NCI-H1417 (cell line): ENCODE measurements at places on chromosomes 13 and 19.

DNA sequence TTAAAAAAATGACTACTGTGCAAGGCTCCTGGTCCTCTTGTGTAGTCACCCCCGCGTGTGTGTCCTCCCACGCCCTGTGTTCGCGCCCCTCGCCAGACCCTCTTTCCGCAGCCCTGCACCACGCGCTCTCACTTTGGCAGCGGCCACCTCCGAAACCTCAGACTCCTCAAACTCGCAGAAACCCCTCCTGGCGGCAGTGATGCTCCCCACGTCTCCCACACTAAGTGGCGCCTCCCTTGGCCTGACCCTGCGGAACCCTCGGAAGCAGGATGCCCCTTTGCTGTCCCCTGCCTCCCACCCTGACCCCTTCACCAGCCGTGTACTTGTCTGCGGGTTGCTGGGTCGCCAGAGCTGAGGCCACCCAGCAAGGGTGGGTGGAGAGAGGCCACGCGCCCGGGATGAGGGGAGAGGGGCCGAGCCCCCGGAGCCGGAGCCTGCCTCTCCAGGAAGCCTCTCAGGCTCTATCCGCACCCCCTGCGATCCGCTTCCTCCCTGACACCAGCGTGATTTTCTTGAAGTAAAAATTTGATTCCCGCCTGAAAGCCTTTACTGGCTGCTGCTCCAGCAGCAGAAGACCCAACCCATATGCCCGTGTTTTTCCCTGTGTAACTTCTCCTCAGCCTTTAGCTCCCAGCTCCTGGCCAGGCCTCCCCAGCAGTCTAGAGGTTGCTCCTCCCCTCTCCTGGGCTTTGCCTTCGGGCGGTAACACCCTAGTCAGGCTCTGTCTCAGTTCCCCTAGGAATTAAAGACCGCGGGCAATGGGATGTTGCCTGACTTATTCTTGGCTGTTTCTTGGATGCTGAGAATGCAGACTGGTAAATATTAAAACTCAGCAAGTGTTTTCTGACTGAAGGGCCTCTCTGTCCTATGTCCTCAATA lies 55.2 kb downstream of the MIPEP start:
- no peak for DNase-seq

GRCh38 chr13:24906268-24906667 lies 142.3 kb downstream of the RNF17 start:
- DNase-seq, result no peak

DNA sequence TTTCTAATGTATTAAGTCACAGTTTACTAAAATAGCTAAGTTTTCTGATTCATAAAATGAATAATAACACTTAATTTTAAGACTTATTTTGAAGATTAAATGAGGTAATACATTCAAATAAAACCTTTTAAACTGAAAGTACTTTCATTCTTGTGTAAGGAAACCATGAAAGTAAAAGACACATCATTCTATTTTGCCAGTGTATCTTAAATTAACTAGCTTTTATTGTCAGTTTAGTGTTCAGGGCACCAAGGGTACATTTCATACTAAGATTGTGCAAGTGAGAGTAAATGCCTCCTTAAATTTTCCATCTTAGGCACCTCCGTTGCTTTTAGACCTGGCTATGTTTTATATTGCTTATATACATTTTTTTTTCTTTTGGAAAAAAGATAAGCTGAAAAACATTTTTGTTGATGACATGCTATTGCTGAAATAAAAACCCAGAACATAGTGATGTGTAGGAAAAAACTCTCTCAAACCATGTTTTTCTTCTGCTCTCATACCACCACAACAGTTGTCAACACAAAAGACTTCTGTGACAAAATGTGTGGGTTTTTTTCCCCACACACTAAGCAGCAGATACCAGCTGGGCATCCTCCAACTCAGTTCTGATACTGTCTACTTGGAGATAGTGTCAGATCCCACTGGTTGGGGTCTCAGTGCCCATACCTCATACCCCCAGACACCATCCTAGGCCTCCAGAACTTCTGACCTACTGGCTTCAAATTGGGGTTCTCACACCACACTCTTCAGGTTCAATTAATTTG lies 30.7 kb upstream of the LPAR6 start:
- DNase-seq, result no peak

GRCh38 chr19:46349311-46349993 lies 2.6 kb downstream of the PPP5C start:
- DNase-seq, result no peak

GRCh38 chr13:46295491-46296114 lies 83.9 kb downstream of the LRRC63 start:
- DNase-seq, result no peak

DNA sequence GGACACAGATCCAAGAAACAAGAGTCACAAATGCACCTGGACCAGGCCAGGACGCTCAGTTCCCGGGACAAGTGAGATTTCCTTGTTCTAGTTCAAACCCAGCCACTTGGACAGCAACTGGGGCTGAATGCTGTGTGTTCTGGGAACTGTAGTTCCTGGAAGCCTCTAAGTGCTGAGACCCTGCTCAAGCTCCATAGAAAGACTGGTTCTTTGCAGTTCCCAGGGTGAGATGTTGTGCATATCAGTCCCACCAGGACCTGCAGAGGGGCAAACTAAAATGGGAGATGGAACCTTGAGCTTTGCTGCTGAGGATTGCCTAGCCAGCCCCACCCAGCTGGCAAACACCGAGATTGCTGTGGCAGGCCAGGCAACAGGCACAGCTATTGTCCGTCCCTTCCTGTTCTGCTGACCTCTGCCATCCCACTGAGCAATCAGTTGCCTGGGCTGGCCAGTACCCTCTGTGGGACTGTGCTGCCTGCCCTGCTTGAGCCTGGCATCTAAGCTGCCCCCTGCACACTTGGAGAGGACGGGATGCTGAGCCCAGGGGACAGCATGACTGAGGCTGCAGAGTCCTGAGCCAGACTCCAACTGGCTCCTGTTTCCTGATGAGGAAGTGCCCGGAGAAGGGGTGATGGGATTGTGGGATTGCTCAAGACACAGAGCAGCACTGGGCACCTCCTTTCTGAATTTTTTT lies 1.4 kb upstream of the GIPC1 start:
- DNase-seq, result no peak

DNA sequence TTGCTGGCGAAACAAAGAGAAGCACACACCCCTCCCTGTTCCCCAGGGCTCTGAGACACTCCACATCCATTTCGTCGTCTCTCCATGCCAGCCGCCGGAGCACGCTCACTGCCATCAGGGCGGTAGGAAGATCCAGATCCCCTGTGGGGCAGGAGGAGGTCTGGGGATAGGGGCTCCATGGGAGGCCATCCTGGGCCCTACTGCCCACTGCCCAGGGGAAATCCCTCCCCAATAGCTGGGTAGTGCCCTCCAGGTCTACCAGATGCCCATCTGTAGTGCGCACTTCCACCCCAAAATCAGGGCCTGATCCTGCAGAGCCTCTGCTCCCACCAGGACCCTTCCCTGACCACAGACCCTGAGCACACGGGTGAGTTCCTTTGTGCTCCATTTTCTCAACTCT lies 80.3 kb downstream of the EFNB2 start:
- DNase-seq, result no peak

DNA sequence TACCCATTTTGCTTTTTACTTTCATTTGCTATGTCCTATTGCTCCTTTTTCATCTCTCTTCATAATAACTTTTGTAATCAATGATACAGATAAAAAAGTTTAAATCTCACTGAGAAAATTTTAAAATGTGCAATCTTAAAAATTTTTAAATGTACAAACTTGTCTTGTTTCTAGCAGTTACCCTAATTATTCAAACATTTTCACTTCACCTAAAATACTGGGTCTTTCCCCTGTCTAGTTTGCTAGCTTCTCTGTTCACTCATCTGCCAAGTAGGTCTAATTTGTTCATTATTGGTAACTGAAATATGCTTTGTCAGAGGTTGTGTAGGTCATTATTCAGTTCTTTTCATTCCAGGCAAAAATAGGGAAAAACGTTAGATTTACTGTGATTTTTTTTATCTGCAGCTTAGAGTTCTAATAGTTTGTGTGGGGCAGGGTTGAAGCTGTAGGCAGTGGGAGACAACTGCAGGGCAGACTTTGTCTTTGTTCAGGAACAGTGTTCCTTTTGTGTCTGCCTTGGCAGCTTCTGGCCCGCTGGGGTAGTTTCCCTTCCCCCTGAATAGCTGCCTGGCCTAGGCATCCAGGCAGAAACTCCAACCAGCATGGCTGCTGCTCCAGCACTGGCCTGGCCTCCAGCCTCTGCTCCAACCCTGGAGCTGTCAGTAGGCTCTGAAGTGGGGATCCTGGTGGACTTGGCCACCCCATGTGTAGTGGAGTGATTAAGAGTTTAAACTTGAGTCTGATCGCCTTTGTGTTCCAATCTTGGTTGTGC lies 48.5 kb downstream of the WDFY2 start:
- no peak for DNase-seq

DNA sequence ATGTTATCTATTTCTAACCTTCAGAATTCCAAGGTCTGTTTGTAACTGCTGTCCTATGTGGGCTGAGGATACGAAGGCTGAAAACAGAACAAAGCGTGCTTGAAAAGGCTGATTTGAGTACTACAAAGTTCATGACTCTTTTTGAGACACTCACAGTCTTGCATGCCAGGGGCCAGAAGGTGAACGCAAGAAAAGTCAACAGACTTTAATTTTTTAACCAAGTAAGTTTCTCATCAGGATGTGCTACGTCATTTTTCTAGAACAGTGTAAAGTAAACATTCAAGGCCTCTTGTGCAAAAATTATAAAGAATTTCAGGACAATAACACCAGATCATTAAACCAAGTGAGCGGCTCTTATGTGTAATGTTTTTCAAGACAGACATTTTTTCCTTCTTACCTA lies 163.5 kb downstream of the COG6 start:
- DNase-seq, result no peak

GRCh38 chr19:23099966-23100365 lies 16.9 kb upstream of the ZNF730 start:
- DNase-seq, result no peak

GRCh38 chr13:95784900-95785290 lies 108.0 kb downstream of the DNAJC3 start:
- no peak for DNase-seq
